ENCODE measurements at places on chromosomes 11 and 22.

DNA sequence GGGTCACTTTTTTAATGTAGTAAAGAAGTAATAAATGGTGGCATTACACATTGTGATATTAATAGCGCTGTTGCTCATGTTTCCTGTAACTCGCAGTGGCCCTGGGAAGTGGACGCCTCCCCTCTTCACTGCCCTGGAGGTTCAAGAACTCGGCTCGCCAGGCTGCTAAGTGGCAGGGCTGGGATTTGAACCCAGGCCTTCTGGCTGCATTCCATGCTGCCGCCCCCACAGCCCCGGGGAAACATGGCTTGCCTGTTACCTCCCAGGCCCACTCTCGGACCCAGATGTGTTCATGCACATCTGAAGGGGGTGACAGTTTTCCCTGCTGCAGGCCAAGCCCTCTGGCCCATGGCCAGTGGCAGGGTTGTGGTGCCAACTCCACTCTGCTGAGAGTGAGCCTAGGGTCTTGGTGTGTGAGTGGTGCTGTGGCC lies 25.0 kb upstream of the MGAT3 start:
- DNase-seq: peak; percentile 83
- peaks cover 9% of the 10 kb centered on the region for H3K36me3 ChIP-seq

DNA sequence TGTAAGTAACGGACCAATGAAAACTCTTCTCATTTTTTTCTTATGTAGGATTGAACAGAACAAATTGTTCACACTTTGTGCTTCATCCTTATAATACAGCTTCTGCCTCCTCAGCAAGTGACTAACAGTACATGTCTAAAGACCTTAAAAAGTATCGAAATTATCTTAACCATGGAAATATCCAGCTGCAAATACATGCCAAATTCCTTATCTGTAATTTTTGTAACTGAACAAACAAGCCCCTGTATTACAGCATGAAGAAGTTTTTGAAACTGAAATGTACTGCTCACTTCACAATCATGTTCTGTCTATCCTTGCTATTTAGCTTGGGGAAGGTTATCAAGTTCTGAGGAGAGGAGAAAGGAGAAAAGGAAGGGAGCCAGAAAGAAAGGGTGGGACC lies 20.4 kb downstream of the WT1 start:
- H3K4me3 ChIP-seq: no peak overlapping the region
- peaks cover 4% of the 10 kb centered on the region for H3K27me3 ChIP-seq
- H3K4me1 ChIP-seq: no peaks in the 10 kb centered on the region

DNA sequence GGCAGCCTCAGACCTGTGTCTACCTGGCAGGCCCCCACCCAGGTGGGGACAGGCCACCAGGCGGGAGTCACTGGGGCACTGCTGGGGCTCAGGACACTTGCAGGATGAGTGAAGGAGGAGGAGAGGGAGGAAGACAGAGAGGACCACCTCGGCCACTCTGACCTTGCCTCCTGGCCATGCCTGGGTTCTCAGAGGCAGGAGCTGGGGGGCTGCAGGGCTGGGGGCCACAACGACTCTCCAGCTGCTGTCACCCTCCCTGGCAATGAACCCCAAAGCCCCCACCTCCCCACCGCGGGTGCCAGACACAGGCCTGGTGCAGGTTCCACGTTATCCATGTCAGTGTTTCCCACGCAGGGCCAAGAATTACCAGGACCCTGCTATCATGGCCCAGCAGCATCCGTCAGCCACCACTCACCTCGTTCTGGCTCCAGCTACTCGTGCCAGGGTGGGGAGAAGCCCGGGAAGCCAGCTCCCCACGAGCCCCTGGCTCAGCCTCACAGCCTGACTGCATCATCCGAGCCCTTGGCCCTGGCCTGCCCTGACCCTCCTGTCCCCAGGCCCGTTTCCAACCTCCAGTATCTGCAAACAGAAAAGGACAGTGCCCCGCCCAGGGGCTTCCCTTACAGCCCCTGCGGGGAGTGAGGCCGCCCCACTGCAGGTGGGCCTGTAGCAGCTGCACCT lies 62.4 kb downstream of the BRD1 start:
- no peak overlapping the region for H3K4me3 ChIP-seq
- H3K27ac ChIP-seq: no peak overlapping the region
- H3K4me1 ChIP-seq: no peaks in the 10 kb centered on the region
- no peaks in the 10 kb centered on the region for H3K36me3 ChIP-seq
- H3K27me3 ChIP-seq: no peaks in the 10 kb centered on the region

DNA sequence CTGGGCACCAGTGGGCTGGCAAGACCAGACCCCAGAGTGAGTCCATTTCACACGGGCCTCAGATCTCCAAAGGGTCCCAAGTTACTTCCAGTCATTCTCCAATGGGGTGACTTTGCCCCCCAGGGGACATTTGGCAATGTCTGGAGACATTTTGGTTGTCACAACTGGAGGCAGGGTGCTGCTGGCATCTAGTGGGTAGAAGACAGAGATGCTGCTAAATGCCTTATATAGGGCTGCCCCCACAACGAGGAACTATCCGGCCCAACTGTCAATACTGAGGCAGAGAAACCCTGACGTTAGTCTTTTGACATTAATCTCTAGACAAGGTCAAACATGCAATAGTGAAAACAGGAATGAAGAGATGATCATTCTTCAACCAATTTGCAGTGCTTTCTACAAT lies 6.4 kb downstream of the RTN4RL2 start:
- H3K27ac ChIP-seq: no peak overlapping the region
- H3K27me3 ChIP-seq: peaks cover 9% of the 10 kb centered on the region
- no peaks in the 10 kb centered on the region for H3K36me3 ChIP-seq
- DNase-seq: no peak

GRCh38 chr11:637333-637592 lies 194 bp downstream of the DRD4 start:
- no peaks in the 10 kb centered on the region for H3K36me3 ChIP-seq
- no peak overlapping the region for H3K27ac ChIP-seq
- H3K27me3 ChIP-seq: peaks cover 27% of the 10 kb centered on the region
- H3K4me3 ChIP-seq: no peak overlapping the region
- H3K4me1 ChIP-seq: peaks cover 4% of the 10 kb centered on the region

DNA sequence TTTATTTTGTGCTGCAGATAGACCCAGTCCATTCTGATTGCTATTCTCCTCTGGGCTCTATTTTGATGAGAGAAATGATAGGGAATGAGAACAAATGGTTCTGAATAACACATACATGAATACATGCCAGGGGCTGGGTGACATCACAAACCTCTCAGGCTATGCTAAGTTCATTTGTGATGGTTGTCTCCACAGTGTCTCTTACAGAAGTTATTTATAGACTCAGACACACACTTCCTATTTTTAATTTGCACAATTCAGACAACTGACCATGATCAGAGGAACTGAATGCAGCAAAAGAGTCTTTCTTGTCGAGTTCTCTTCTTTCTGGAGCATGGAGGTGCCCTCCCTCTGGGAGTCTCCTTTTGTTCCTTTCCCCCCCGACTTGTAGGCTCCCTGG lies 991.7 kb downstream of the OPCML start:
- no peak overlapping the region for H3K27ac ChIP-seq
- H3K4me3 ChIP-seq: no peak overlapping the region
- no peaks in the 10 kb centered on the region for H3K36me3 ChIP-seq

DNA sequence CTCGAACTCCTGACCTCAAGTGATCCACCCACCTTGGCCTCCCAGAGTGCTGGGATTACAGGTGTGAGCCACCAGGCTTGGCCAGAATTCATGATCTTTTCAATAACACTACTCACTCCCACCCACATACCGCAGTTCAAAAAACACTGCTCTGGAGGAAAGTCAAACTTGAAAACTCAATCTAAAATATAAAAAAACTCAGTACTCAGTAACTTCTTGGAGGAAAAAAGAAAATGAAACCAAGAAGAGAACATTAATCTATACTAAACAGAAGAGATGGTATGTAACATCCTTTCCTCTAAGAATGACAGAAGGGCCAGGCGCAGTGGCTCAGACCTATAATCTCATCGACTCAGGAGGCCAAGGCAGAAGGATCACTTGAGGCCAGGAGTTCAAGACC lies 58.3 kb downstream of the MRTFA start:
- no peak overlapping the region for H3K27ac ChIP-seq
- no peak for DNase-seq
- no peaks in the 10 kb centered on the region for H3K36me3 ChIP-seq

DNA sequence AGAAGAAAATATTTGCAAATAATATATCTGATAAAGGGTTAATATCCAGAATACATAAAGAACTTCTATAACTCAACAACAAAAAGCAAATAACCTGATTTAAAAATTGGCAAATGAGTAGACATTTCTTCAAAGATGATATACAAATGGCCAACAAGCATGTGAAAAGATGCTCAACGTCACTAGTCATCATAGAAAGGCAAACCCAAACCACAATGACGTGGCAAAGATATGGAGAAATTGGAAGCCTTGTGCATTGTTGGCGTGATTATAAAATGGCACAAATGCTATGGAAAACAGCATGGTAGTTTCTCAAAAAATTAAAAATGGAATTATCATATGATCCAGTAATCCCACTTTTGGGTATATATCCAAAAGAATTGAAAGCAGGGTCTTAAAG lies 466.3 kb downstream of the TBC1D22A start:
- no peak overlapping the region for H3K4me3 ChIP-seq
- DNase-seq: no peak
- no peak overlapping the region for H3K27ac ChIP-seq
- H3K27me3 ChIP-seq: no peaks in the 10 kb centered on the region

- peaks cover 8% of the 10 kb centered on the region for H3K27me3 ChIP-seq
- no peak for DNase-seq
- no peak overlapping the region for H3K4me3 ChIP-seq
Observed at GRCh38 chr11:33772300-33772699, 2.0 kb downstream of the FBXO3 start.

GRCh38 chr11:36090356-36091109 lies 146.7 kb downstream of the LDLRAD3 start:
- DNase-seq: no peak
- H3K4me3 ChIP-seq: no peak overlapping the region
